Activated CD4-positive, alpha-beta T cell treated with anti-CD3 and anti-CD28 coated beads, Interleukin-2, amount 10 ng/mL, durations not matched to agents 7 days and 5 days (primary cell): ENCODE measurements at places on chromosomes 5 and 9.

GRCh38 chr9:116978155-116978554 is 291.1 kb downstream of the TRIM32 start:
- DNase-seq, result no peak
- no peak overlapping the region for H3K4me3 ChIP-seq
- H3K27me3 ChIP-seq, result no peaks in the 10 kb centered on the region
- no peak overlapping the region for H3K27ac ChIP-seq
- no peaks in the 10 kb centered on the region for H3K4me1 ChIP-seq
- H3K36me3 ChIP-seq, result no peaks in the 10 kb centered on the region

DNA sequence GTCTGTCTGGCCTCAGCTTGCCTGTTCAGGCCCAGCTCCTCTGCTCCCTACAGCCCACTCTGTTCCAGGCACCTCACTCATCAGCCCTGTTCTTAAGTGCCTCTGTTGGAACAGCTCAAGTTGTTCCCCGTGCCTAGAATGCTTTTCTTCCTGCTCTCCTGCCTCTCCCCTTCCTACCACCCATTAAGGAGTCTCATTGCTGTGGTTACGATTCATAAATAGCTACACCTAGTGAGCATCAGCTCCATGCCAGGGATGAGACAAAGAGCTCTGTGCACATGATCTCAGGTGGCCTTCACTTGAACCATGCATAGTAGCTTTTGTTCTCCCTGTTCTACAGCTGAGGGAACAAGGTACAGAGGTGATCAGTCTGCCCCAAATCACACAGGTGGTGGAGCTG is 54.3 kb downstream of the PSD2 start:
- H3K27me3 ChIP-seq, result peaks cover 33% of the 10 kb centered on the region
- H3K4me3 ChIP-seq, result peak overlapping the region; percentile 5
- H3K4me1 ChIP-seq, result peaks cover 6% of the 10 kb centered on the region
- peak overlapping the region; percentile 48 for H3K27ac ChIP-seq

- H3K4me1 ChIP-seq, result no peaks in the 10 kb centered on the region
- H3K36me3 ChIP-seq, result no peaks in the 10 kb centered on the region
- no peak overlapping the region for H3K4me3 ChIP-seq
- H3K27me3 ChIP-seq, result no peaks in the 10 kb centered on the region
- H3K27ac ChIP-seq, result no peak overlapping the region
These were observed 1174.6 kb downstream of the CDH12 start for GRCh38 chr5:21678526-21678925.

DNA sequence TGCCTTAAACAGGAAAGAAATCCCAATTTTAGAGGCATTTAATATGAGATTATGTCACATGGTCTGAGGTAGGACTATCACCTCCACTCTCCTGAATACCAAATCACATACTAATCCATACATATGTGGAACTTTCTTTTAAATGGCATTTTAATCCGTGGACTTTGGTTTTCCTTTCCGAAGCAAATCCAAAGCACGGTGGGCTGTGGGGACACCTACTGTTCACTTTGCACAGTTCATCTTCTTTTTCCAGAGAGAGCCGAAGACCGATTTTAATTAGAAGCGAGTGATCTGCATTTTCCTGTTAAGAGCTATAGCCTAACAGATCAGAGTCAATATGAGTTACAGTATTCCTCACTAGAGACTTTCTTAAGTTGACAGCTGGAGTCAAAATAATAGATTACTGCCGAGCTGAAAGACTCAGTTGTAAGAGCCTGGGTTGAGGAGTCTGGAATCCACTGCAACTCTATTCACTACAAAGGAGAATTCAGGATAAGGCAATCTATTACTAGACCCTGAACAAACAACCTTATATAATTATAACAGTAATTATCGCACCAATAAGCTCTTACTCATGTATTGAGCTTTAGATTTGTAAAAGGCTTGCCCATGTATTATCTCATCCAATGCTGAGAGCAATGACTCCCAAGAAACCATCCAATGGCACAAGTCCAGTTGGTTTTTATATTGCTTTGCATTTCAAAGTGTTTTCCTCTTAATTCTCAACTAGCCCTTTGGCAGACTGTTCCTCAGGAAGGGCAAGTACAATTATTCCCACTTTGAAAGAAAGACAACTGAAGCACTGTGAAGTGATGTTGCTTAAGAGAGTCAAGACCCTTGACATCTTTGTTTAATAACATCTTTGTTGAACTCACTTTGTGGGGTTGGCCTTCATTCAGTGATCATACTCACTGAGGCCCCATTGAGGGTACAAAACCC is 144.7 kb downstream of the TRPM6 start:
- H3K27me3 ChIP-seq, result peaks cover 42% of the 10 kb centered on the region
- DNase-seq, result no peak
- H3K4me1 ChIP-seq, result no peaks in the 10 kb centered on the region
- H3K27ac ChIP-seq, result no peak overlapping the region

DNA sequence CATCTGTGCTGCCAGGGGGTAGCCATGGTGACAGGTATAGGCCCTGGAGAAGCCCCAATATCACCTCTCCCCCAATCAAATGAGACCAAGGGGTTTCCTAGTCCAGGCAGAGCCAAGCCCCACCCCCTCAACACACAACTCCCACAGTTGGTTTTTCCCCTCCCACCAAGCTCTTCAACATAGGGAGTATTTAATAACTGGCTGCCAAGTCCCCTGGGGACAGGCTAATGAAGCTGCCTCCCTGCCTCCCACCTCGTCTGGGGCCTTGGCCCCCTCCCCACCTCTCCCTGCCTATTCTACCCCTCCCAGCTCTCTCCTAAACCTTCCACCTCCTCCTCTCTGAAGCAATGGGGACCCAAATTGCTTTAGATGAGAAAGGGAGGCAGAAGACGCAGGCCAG is 23.4 kb downstream of the CPLX2 start:
- peaks cover 27% of the 10 kb centered on the region for H3K4me1 ChIP-seq
- peaks cover 17% of the 10 kb centered on the region for H3K27me3 ChIP-seq
- no peak overlapping the region for H3K4me3 ChIP-seq
- H3K27ac ChIP-seq, result no peak overlapping the region
- DNase-seq, result no peak
- H3K36me3 ChIP-seq, result no peaks in the 10 kb centered on the region

DNA sequence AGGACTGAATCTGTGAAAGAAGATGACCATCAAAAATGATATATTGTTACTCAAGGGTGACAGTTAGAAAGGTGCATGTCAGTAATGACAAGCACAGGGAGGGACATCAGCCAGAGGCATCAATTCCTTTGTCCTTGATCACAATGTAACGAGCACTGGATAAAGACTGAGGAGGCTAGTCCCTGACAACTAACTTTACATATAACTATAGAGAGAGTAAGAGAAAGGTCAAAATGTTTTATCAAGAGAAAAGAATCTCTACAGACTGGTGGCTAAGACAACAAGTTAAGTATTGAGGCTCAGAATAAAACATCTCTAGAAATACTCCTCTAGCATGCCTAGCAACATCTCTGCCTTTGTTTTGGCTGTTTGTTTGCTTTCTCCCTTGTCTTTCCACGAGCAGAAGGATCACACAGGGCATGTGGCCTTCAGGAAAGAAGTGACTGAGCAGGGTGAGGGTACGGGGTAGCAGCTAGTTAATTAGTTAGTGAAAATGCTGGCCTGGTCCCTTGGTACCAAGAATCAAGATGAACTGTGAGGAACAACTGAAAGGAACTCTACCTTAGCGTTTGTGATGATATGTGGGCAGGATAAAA is 724.1 kb upstream of the MEF2C start:
- no peaks in the 10 kb centered on the region for H3K27me3 ChIP-seq
- no peak for DNase-seq
- no peak overlapping the region for H3K27ac ChIP-seq

DNA sequence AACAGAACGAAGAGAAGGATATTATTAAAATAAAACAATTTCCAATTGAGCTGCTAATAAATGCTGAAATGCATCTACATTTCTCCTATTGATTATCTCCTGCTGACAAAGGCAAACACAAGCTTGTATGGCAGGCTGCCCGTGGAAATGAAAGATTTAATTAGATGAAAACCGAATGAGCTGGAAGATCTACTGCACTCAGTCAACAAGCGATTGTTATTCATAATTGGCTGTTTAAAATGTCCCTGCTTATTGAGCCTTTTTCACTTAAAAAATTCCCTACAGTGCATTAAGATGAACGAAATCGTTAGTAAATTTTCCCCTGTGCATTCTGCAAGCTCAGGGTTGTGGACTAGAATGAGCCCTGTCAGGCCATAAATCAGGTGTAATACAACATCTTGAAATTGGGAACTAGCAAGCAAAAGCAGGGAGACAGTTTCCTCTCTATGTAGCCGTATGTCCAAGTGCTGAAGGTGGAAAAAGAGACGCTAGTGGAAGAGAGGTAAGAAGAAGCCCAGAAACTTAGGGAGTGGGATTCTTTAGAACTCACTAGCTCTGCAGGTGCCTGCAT is 28.5 kb upstream of the KIF4B start:
- no peak for DNase-seq
- H3K27ac ChIP-seq, result no peak overlapping the region
- H3K4me3 ChIP-seq, result no peak overlapping the region
- no peaks in the 10 kb centered on the region for H3K36me3 ChIP-seq
- H3K4me1 ChIP-seq, result no peaks in the 10 kb centered on the region

- no peak overlapping the region for H3K4me3 ChIP-seq
- peaks cover 6% of the 10 kb centered on the region for H3K4me1 ChIP-seq
- no peaks in the 10 kb centered on the region for H3K36me3 ChIP-seq
- no peak overlapping the region for H3K27ac ChIP-seq
- no peaks in the 10 kb centered on the region for H3K27me3 ChIP-seq
- DNase-seq, result no peak
These were observed 422.6 kb downstream of the MAN2A1 start for GRCh38 chr5:110112348-110112747.

DNA sequence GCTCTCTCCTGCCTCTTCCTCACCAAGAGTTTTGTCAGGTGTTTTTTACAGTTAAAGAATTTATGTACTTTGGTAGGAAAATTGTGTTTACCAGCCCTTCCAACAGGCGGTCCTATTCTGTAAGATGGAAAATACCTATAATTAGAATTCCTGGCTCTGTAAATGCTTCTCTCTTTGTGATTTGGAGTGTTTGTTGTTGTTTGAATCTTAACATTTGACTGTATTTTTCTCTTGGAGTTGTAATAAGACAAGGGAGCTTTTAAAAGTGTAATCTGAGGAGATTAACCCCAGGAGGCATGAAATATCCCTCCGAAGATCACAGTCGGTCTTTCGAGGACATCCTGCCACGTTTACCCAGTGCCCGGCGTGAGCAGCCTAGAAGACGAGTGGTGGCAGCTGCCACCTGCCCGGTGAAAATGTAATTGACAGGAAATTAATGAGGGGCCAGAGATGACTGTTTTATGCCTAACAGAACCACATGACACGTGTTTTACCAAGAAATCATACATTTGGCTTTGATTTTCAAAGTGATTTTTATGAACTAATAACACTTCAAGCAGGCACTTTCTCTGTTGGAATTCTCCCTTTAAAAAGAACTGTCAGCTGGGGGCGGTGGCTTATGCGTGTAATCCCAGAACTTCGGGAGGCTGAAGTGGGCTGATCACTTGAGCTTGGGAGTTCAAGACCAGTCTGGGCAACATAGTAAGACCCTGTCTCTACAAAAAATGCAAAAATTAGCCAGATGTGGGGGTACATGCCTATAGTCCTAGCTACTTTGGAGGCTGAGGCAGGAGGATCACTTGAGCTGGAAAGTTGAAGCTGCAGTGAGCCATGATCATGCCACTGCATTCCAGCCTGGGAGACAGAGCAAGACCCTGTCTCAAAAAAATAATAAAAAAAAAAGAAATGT is 20.0 kb downstream of the ANKRD33B start:
- peaks cover 13% of the 10 kb centered on the region for H3K27me3 ChIP-seq
- H3K4me3 ChIP-seq, result no peak overlapping the region
- no peak overlapping the region for H3K27ac ChIP-seq
- H3K4me1 ChIP-seq, result peaks cover 36% of the 10 kb centered on the region
- DNase-seq, result no peak

DNA sequence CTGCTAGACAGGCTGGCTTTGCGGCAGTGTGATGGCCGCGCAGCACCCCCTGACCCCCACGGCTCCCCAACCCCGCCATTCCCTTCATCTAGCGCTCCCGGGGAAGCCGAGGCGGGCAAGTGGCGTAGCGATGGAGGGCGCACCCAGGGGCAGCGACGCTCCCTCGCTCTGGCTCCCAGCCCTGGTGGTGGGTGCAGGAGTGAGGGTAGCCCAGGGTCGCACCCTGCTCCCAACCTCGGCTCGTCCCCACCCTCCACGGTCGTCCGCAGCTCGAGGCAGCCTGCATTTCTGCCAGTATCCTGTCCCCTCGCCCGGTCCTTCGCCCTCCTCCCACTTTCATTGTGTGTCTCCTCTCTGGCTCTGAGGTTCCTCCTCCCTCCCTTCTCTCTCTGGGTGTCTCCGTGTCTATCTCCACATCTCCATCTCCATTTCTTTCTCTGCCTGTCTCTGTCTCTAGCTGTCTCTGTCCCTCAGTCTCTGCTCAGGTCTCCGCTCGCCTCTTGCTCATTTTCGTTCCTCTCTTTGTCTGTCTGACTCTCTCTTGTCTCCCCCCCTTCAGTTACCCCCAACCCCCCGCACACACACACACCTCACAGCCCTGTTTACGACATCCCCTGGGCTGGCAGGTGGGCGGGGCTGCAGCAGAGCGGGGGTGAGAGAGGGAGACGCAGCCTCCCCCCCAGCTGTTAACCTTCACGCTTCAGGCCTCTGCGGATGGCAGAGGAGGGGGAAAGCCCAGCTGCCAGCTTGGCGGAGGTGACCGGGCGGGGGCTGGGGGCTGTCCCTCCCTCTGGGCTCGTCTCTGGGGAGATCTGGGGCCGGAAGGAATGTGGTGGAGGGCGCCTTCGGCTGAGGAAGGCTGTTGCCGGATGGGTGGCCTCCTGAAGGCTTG is 48.7 kb upstream of the PSD2 start:
- peaks cover 2% of the 10 kb centered on the region for H3K36me3 ChIP-seq
- H3K27me3 ChIP-seq, result peaks cover 52% of the 10 kb centered on the region
- no peak overlapping the region for H3K27ac ChIP-seq
- DNase-seq, result peak; percentile 38
- peaks cover 19% of the 10 kb centered on the region for H3K4me1 ChIP-seq

DNA sequence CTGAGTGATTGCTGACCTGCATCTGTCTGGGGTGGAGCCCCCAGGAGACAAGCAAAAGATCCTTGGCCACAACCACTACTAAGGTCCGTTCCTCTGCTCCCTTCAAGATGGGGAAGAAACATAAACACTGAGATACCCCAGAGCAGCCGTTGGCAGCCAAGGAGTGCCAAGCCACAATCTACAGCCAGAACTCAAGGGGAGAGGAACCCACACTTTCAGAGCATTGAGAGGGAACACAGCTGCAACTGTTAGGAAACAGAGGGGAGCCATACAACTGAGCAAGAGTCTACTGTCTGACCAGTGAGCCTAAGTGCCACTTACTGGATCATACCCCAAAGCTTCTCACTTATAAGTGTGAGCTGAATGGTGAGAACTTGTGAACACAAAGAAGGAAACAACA is 44.6 kb upstream of the ADRB2 start:
- H3K4me1 ChIP-seq, result no peaks in the 10 kb centered on the region
- peaks cover 20% of the 10 kb centered on the region for H3K27me3 ChIP-seq
- DNase-seq, result no peak

- H3K4me3 ChIP-seq, result no peak overlapping the region
- H3K4me1 ChIP-seq, result no peaks in the 10 kb centered on the region
- DNase-seq, result no peak
- H3K36me3 ChIP-seq, result peaks cover 28% of the 10 kb centered on the region
- H3K27ac ChIP-seq, result no peak overlapping the region
- H3K27me3 ChIP-seq, result no peaks in the 10 kb centered on the region
These were observed 72.6 kb downstream of the OXCT1 start for GRCh38 chr5:41797662-41798061.

- no peak overlapping the region for H3K27ac ChIP-seq
- H3K4me3 ChIP-seq, result no peak overlapping the region
- no peaks in the 10 kb centered on the region for H3K27me3 ChIP-seq
- no peaks in the 10 kb centered on the region for H3K4me1 ChIP-seq
These were observed 3.7 kb downstream of the SPATA31E1 start for GRCh38 chr9:87886210-87886932.
